ENCODE measurements at places on chromosomes 7 and 10.

GRCh38 chr10:132479603-132480221 lies 57.9 kb upstream of the INPP5A start:
- H3K36me3 ChIP-seq = no peaks in the 10 kb centered on the region
- peaks cover 4% of the 10 kb centered on the region for H3K4me1 ChIP-seq
- no peak overlapping the region for H3K27ac ChIP-seq
- DNase-seq = no peak
- H3K27me3 ChIP-seq = peaks cover 8% of the 10 kb centered on the region

DNA sequence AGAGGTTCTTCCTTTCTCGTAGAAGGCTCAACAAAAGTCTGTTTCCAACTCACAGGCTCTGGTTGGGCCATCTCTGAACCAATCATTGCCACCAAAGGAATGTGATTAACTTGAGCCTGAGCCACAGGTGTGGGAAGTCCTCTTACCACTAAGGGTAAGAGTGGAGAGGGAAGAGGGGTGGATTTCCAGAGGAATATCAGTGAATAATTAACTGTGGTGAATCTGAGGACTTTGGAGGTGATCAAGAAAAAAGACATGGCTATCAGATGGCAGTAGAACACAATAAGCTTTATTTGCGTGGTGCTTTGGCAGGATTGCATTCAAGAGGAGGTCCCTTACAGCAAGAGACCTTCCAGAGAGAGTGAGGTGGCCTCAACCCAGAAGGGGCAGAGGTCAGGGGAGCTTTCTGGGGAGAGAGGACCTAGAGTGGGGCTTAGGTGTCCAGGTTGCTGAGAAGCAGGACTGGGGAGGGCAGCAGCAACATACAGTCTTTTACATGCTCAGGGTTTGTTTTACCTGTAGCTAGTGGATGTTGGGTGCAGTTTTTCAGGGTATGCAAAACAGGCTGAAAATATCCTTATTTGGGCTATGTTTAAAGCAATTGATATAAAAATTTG lies 61.4 kb downstream of the BBS9 start:
- no peaks in the 10 kb centered on the region for H3K27me3 ChIP-seq
- H3K4me3 ChIP-seq = no peak overlapping the region
- no peaks in the 10 kb centered on the region for H3K4me1 ChIP-seq
- H3K36me3 ChIP-seq = no peaks in the 10 kb centered on the region
- DNase-seq = no peak
- no peak overlapping the region for H3K27ac ChIP-seq

DNA sequence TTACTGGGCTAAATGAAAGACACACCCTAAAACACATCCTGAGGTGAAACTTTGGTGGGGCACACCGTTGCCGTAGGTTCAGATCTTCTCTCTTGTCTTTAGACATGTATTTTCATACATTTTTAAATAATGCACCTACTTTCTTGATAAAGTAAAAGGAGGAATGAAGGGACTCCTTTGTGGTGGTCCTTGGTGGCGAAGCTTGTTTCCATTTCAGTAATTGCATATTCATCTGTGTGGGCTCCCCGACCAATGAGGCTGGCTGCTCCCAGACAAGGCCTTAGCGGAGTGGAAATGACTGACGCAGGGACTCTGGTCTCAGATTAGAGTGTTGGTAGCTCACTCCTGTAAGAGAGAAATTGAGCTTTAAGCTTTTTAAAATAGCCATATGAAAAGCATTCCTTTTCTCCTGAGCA lies 815 bp downstream of the CCSER2 start:
- peaks cover 33% of the 10 kb centered on the region for H3K4me1 ChIP-seq
- peak overlapping the region; percentile 93 for H3K27ac ChIP-seq
- peaks cover 7% of the 10 kb centered on the region for H3K36me3 ChIP-seq
- peak; percentile 24 for DNase-seq
- peak overlapping the region; percentile 95 for H3K4me3 ChIP-seq
- H3K27me3 ChIP-seq = peaks cover 3% of the 10 kb centered on the region

DNA sequence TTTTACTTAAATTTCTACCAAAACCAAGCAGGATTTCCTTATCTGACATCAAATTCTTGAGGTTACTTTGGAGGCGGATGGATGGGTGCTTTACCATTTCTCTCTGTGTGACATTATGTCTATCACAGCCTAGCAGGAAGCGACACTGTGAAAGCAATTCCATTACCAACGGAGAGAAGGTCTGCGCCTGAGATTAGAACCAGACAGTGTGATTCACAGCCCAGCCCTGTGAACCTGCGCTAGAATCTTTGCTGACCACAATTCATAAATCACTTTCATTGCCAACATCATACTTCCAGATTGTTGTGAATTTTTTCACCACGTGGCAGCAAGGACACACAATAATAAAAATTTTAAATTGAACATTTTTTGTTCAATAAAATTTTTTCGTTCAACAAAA lies 126.5 kb downstream of the CUBN start:
- H3K4me1 ChIP-seq = peaks cover 39% of the 10 kb centered on the region
- peak overlapping the region; percentile 90 for H3K27ac ChIP-seq
- peaks cover 22% of the 10 kb centered on the region for H3K36me3 ChIP-seq
- no peak for DNase-seq
- peaks cover 2% of the 10 kb centered on the region for H3K27me3 ChIP-seq

- no peaks in the 10 kb centered on the region for H3K36me3 ChIP-seq
- DNase-seq = no peak
- H3K27me3 ChIP-seq = no peaks in the 10 kb centered on the region
- H3K4me1 ChIP-seq = no peaks in the 10 kb centered on the region
- H3K27ac ChIP-seq = no peak overlapping the region
- no peak overlapping the region for H3K4me3 ChIP-seq
Measured at GRCh38 chr7:80791509-80791929, 127.3 kb downstream of the SEMA3C start.
